ENCODE measurements at places on chromosomes 11 and 22.

- DNase-seq, result no peak
These were observed 27.9 kb downstream of the TCIRG1 start for GRCh38 chr11:68066742-68067141.

DNA sequence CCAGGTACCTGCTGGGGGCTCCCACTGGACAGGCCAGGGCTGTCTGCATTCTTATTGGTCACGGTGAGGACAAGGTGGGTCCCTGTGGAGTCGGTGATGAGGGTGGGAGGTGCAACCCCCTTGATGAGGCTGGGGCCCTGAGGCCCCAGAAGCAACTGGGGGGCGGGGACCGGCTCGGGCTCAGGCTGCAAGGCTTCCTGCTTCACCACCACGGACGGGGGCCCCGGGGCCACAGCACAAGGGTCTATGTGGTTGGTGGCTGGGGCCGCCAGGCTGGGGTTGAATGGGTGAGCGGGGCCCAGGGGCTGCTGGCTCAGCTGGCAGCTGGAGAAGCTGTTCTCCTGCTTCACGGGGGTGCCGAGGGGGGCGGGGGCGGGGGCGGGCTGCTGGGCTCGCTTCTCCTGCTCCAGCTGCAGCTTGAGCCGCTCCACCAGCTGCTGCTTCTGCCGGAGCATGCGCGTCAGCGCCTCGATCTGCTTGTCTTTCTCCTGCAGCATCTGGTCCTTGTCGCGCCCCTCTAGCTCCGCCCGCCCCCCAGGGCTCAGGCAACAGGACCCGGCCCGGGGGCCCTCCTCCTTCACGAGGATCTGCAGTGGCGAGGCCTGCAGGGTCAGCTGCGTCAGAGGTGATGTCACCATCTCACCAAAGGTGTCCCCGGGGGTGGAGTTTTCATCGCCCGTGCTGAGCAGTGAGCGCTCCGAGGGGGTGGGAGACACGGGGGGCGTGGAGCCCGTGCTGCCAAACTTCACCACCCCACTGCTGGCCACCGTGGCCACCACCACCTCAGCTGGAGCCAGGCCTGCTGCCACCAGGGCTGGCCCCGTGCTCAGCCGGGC lies 48.2 kb downstream of the SGSM3 start:
- DNase-seq, result no peak

- peak; percentile 60 for DNase-seq
These were observed 29.9 kb downstream of the GUCY1A2 start for GRCh38 chr11:106988151-106989077.

- no peak for DNase-seq
These were observed at the start of gene MMP13 for GRCh38 chr11:102955624-102956023. Gene MMP13, minus strand, starts transcription at chr11:102955732. Its CDS starts 27 bp downstream, at chr11:102955705.

- DNase-seq, result peak; percentile 83
These were observed 425.5 kb upstream of the CADM1 start for GRCh38 chr11:115929618-115930129.

GRCh38 chr11:131033151-131033651 lies 116.9 kb upstream of the SNX19 start:
- peak; percentile 96 for DNase-seq

GRCh38 chr11:102583141-102583873 lies 41.8 kb downstream of the MMP20 start:
- DNase-seq, result peak; percentile 42

- no peak for DNase-seq
These were observed 346.6 kb upstream of the CCDC179 start for GRCh38 chr11:23206741-23207336.

All from kidney tubule cell (primary cell).